ENCODE measurements at places on chromosomes 2 and 18.
A peak's percentile ranks its signal among the peaks of the same experiment; 100 is the strongest.

DNA sequence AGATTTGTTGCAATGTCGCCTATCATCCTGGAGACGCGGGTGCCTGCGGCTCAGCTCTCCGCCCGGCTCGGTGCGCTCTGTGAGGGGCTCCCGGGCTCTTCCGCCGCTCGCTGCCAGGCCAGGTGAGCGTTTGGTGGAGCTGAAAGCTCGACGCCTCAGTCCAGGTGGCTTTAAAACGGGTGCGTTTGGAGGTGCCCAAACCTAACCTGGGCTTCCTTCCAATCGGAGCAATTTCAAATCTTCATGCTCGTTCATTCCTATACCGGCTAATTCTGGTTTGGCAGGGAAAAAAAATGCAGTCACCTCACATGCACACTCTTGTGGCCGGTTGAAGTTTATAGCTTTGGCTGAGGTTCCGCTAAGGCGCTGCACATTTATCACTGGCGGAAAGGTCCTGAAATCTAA lies at the start of gene SLC16A14:
Gene SLC16A14, minus strand, starts transcription at position 274 of the 405 bp plus-strand sequence. CDS start 9,572 bp downstream, outside the sequence.
- peak; percentile 90 for DNase-seq

GRCh38 chr2:30266051-30266621 lies 34.8 kb downstream of the LBH start:
- DNase-seq, result no peak

DNA sequence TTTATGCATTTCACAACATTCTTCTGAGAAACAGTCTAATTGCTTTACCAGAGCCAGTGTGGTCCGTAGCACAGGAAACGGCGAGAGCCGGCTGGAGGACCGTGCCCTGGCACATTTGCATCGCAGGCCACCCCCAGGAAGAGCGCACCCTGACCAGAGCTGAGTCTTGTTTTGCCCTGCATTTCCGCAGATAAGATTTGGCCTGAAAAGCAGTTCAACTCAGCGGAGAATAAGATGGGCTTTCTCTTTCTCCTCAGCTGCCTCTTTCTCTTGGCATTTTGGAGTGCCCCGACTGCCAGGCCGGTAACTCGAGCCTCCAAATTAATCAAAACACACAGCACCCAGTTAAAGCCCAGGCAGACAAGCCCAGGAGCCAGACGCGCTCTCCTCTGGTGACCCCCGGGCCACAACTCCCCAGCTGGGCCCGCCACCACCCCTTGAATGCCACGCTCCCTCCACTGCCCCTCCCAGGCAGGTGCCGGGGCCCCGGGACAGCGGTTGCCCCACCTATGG lies 464 bp downstream of the COL4A4 start:
- DNase-seq, result peak; percentile 26

GRCh38 chr2:128510701-128511397 lies 192.2 kb upstream of the HS6ST1 start:
- DNase-seq, result no peak

DNA sequence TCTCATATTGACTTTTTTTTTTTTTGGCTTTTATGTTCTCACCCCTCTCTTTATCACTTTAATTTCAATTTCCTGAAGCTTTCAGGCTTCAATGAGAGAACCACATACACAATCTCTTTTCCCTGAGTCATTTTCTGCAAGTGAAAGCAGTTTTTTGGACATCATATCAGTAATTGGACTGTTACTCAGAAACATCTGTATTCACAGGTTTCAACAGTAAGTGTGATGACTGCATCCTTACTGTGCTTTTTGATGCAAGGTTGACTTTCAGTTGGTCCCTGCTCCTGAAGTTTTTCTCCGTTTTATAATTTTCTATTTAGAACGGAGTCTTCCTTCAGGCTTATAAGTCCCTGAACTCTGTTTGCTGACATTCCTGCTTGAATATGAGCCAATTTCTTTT lies 70.5 kb upstream of the CCBE1 start:
- DNase-seq, result no peak

DNA sequence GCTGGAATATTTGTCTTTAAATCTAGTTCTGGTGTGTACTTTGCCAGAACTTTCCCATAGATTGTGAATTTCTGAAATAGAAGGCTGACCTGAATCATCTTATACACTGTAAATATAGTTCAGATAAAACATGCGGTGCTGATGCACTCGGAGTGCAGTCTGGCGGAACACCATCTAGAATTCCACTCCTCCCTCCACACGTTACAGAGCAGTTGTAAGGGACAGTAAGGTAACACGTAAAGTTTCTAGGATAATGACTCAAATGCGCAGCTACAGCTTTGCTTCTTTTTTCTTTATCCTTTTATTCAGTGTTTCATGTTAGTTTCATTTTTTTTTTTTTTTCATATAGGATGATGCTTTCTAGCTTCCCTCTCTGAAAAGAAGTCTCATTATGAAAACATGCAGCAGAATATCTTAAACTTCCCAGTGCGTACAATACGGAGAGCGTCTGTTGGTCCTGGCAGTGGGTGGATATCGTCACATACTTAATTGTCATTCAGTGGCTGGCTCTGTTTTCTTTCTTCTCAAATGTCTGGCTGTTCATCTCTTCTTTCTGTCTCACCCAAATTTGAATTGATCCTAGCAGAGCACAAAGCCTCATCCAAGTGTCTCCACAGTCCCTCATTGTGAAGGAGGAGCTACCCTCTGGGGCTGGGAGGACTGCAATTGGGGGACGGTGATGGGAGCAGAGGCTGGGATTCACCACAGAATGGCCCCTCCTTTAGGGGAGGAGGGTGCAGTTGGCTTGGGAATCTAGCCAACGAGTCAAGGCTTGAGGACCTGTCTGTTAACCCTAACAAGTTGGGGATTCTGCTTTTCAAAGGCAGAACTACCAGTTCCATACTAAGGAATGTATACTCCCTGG lies 138.8 kb downstream of the MYT1L start:
- DNase-seq, result no peak

GRCh38 chr18:48270929-48271328 lies 138.3 kb downstream of the ZBTB7C start:
- no peak for DNase-seq

GRCh38 chr2:200363279-200363678 lies 56.8 kb downstream of the SPATS2L start:
- DNase-seq, result no peak

DNA sequence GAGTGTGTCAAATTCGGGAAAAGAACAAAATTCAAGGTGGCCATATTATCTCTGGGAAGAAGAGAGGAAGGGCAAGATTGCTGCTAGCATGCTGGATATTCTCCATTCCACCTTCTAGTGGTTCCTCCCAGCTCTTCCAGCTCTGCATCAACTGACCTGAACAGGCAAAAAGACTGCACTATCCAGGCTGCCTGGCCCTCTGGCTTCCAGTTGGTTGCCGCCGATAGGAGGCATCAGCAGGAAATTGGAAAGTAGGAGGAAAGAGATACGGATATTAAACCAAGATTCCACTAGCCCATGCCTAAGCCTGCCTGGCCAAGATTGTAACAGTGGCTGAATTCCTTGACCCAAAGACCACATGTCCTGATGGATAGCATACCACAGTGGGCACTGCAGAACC lies 1.7 kb upstream of the RTTN start:
- no peak for DNase-seq

GRCh38 chr18:45374878-45375630 lies 240.2 kb upstream of the SLC14A2 start:
- no peak for DNase-seq

- DNase-seq, result no peak
These were observed 30.1 kb downstream of the NCK2 start for GRCh38 chr2:105774781-105775337.

GRCh38 chr2:84796798-84797197 lies 84.1 kb downstream of the TRABD2A start:
- no peak for DNase-seq

DNA sequence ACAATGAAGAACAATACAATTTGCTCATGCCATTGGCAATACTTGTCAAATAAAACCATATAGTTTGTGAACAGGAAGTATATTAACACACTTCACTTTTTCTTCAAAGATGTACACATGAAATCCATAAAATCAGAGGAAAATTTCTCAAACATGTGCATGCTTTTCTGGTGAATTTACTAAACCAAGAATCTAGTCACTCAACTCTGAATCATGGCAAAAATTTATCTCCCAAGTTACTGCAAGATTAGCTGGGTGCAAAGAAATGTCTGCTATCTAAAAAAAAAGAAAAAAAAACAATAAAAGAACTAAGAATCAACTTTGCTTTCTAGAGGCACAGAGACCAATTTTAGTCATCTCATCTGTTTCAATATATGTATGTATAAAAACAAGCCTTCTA lies 419.2 kb downstream of the NR4A2 start:
- no peak for DNase-seq

- DNase-seq, result peak; percentile 76
These were observed 75.2 kb upstream of the CTNNA2 start for GRCh38 chr2:79437433-79438267.

DNA sequence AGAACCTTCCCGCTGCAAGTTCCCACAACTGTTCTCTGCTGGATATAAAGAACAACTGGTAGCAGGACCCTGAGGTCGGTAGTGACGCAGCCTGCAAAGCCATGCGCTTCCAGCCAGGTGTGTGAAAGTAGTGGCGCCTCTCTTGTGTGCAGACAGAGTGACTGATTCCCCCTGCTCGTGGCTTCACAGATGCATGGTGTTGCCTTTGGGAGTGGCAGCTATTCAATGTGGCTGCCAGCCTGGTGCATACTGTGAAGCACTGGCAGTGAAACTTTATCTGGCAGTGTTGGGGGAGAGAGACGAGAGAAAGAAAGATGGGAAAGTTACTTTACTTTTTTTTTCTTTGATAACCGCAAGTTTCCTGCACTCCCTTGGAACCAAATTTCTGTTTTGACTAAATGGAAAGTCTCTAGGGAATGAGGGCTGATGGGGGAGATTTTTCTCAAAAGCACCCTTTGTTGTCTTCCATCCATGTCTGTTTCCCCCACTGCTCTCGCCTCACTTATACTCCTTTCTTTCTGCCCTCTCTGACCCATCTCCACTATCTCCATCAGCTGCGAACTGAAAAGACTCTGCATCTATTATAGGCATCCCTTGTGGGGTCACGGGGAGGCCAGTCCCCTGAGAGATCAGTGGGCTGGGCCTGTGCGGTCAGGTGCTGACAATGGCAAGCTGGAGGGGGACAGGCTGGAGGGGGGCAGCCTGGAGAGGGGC lies 90.0 kb upstream of the TNP1 start:
- DNase-seq, result peak; percentile 18

GRCh38 chr2:16485251-16485650 lies 180.4 kb downstream of the CYRIA start:
- DNase-seq, result no peak

DNA sequence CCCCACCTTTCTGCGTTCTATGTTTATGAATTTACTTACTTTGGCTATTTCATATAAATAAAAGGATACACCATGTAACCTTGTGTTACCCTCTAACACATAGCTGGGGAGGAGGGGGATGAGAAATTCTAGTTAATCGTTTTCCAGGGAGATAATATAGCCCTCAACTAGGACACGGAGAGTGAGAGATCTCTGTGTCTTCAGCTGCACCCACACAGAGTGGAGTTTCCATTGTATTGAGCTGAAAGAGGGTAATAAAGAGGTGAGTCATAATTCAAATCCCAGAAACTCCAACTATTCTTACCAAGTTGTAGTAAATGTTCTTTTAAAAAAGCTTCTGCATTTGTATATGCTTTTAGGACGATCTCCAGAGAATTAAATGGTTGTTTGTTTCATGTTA lies 110.1 kb upstream of the SULT1C3 start:
- no peak for DNase-seq

- DNase-seq, result peak; percentile 34
These were observed 70.8 kb downstream of the SPRED2 start for GRCh38 chr2:65361623-65362022.

DNA sequence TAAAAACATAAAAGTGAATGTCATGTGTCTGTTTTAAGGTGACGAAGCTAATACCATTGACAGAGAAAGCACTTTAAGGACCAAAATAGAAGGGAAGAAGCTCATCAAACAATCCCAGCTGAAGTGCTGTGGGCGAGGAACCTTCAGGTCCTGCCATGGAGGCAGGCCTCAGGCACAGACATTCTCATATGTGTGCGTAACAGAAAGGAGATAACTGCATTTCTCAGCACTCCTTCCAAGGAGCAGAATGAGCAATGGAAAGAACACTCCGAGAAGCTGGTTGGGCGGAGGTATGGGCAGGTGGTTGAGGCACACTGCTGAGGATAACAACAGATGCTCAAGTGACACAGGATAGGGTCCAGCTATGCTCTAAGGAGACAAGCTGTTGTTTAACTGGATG lies 42.4 kb downstream of the PKDCC start:
- no peak for DNase-seq

DNA sequence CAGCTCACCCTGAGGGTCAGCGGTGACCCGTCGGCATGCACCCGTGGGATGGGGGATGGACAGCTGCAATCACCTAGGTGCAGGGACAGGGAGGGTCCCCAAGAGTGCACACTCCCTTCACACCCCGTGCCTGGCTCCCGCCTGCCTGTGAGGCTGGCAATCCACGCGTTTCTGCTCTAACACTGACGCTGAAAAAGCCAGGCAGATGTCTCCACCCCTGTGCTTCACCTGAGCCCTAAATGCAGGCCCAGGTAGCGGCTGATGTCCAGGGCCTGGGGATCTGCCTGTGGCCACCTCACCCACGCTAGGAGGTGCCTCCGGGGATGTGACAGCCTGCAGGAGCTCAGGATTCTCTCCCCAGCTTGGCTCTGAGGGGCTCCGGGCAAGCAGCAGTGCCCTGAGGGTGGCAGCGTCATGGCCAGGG lies 212.0 kb upstream of the SALL3 start:
- no peak for DNase-seq

DNA sequence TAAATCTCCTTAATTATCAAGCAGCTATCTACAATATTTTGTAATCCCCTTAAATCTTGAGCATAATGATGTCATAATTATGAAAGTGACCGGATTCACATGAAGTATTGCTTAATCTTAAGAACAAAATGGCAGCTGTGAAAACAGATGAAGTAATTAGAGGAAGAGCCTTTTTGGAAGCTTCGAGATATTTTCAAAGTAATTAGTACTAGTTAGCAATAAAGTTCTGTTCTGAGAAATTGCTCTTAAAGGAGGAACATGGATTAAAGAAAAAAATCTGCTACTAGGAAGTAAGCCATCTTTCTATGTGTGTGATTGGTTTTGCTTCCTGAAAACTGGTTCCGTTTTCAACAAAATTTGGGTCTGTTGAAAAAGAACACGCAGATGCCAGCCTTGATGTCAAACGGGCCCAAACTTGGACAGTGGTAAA lies 18.3 kb downstream of the CLUL1 start:
- no peak for DNase-seq

DNA sequence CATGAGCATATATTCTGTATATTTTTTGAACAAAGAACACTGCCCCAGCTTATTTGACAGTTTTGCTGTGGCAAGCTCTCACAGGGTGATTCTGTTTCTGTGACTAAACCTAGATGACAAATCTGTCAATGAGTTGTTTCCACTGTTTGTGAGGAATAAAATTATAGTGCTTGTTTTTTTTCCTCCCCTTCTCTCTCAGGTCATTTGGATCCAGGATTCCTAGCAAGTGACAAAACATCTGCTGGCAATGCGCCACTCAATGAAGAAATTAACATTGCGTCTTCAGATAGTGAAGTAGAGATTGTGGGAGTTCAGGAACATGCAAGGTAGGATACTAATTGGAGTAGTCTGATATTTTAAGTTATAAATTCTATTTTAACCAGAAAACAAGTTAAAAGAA lies 149.3 kb downstream of the HAUS1 start:
- DNase-seq, result no peak

All from eye (tissue), 1 donor.